CD4-positive, alpha-beta T cell treated with Interleukin-17A for 1 hour (primary cell): ENCODE measurements at places on chromosomes 16 and 17.
A peak's percentile ranks its signal among the peaks of the same experiment; 100 is the strongest.

- DNase-seq: no peak
Measured at GRCh38 chr17:75980188-75981018, 1.4 kb downstream of the TEN1 start.

DNA sequence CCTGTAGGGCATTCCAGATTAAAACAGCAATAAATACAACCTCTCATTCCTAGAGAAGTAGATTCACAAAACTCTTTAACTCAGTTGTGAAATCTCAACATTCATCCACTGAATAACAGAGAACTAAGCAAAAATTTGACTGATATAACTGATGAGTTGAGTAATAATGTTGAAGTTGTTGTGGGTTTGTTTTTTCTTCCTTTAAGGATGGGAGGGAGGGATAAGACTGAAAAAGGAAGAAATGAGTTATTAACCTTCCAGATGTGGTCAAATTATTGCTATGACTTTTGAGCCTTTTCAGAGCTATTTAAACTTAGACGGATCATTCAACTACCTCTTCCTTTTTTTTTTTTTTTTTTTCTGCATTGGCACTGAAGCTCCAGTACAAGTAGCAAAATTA, 38.6 kb downstream of the SKAP1 start:
- no peak for DNase-seq

GRCh38 chr17:61309362-61310256, 90.0 kb upstream of the TBX2 start:
- DNase-seq: no peak

GRCh38 chr17:17146786-17147406, 59.2 kb downstream of the PLD6 start:
- DNase-seq: peak; percentile 38

GRCh38 chr16:65500007-65500406, 378.1 kb upstream of the CDH11 start:
- DNase-seq: no peak

GRCh38 chr16:54287131-54288029, 793 bp upstream of the IRX3 start:
- no peak for DNase-seq

GRCh38 chr17:35788477-35789368, 6.7 kb downstream of the MMP28 start:
- DNase-seq: no peak

DNA sequence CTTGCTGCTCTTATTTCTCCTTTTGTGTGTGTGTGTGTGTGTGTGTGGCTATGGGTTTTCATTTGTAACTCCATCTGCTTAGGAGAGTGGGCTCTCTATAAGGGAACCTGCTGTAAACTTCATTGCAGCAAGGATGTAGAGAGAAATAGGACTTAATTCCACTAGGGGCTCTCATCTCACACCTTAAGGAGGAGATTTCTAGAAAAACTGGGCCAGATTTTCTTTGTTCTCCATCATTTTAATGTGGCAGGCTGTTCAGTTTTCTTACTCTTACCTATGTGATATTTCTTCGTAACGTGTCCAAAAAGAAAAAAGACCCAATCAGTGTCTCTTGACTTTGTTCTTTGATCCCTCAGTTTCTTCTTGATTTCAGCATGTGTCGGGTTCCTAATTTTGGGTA, 4.5 kb upstream of the CASC3 start:
- DNase-seq: no peak

DNA sequence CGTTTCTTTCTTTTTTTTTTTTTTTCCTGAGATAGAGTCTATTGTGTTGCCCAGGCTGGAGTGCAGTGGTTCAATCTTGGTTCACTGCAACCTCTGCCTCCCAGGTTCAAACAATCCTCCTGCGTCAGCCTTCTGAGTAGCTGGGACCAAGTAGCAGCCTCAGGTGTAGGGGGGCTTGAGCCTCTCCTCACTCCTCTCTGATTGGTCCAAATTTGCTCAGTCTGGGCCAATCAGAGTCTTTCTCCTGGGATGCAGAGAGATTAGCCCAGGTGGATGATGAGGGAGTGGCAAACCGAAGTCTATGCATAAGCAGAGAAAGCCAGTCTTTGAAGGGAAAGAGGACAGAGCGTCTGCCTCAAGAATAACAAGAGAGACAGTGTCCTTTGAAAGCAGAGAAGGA, 99.0 kb downstream of the BMERB1 start:
- DNase-seq: no peak

DNA sequence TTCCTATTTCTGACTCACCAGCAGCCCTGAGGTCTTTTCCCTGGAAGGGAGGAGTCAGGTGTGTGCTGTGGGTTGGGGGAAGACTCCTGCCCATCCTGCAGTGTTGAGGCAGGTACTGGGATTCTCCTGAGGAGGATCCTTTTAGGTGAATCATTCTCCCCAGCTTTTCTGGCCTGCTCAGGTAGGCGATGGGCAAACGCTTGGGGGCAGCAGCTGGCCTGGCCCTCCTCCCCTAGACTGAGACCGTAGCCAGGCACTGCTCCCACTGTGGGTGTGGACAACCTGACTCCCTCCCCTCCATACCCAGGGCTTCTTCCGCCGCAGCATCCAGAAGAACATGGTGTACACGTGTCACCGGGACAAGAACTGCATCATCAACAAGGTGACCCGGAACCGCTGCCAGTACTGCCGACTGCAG, 15.1 kb downstream of the GJD3 start:
- DNase-seq: no peak

- DNase-seq: no peak
Measured at GRCh38 chr17:66403846-66404556, 101.6 kb downstream of the PRKCA start.

GRCh38 chr17:79629548-79630049, 18.7 kb upstream of the RBFOX3 start:
- DNase-seq: no peak

GRCh38 chr17:3547628-3548027, 10.0 kb downstream of the TRPV3 start:
- DNase-seq: no peak

DNA sequence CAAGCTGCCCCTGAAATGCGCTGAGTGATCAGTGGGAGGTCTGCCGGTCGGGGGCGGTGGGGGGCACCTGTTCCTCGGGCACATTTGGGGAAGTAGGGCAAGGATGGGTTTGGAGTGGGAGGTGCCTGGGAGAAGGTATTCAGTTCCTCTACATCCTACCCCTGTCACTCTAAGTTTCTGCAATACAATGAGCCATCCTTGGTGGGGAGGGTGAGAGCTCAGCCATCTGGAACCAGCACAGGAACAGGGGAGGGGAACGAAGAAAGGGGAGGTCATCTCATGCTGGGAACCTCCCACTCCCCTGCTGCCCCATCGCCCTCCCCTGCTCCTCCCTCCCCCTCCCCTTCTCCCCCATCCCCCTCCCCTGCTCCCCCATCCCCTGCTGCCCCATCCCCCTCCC, 4.2 kb downstream of the DPH1 start:
- DNase-seq: no peak

- DNase-seq: no peak
Measured at GRCh38 chr17:71180801-71181385, 939.9 kb upstream of the SOX9 start.

DNA sequence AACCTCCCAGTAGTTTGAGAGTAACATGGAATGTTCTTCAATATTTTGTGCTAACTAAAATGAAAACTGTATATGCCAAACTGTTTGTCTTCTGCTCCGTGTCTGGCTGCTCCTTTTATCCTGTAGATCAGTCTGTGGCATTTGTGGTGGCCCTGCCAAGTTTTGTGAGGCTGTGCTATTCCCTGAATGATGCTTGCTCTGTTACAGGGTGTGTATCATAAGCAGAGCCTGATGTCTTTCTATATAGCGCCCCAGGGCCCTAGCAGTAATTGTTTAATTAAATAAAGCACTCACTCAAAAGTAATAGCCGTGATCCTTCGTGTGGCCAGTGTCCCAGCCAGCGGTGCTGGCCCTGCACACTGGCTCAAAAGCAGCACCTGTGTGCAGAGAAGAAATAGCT, 27.8 kb upstream of the NAT9 start:
- DNase-seq: no peak

DNA sequence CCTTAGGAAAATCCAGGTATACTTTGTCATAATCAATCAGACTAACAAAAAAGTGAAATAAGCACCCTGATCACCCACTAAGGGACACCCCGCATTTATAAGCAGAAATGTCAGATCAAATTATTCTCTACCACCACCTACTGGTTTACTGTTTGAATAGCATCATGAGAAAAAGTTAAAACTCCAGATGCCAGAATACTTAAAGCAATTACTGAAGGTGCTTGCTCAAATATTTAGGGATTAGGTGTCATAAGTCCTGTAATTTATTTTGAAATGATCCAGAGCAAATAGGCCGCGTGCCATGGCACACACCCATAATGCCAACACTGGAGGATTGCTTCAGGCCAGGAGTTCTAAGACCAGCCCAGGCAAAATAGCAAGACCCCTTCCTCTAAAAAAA, 2.3 kb downstream of the TOP2A start:
- DNase-seq: peak; percentile 76

DNA sequence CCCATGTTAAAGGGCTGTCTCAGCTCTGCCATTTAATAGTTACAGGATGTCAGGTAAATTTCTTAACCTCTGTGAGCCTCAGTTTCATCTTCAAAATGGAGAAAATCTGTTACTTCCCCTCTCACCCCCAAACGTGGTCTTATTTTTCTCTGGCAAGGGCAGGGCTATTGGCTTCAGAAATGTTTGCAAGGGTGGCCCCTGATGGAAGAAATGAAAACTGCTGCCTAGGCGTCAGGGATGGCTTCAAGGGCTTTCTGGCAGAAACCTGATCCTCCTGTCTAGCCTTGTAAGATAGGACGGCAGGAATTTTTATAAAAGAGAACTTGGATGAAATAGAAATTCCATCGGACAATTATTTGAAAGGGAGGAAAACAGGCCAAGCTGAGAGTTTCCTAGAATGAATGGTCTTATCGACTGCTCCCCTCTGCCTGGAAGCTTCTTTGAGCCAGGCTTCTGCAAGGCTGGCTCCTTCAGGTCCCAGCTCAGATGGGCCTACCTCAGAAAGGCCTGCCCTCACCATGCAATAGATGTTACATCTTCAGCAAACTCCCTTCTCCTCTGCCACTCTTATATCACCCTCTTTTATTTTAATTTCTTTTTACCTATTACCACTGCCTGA, 43.0 kb upstream of the TANGO6 start:
- peak; percentile 57 for DNase-seq

DNA sequence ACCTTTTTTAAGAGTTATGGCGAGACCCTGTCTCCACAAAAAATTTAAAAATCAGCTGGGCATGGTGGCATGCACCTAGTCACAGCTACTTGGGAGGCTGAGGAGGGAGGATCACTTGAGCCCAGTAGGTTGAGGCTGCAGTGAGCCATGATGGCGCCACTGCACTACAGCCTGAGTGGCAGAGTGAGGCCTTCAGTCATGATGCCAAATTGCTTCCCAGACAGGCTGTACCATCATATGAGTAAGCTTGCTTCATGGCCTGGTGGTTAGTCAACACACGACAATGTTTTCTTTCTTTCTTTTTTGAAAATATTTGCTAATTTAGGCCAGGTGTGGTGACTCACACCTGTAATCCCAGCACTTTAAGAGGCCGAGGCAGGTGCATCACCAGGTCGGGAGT, 12.5 kb downstream of the NTAN1 start:
- no peak for DNase-seq

GRCh38 chr17:63514974-63515373, 8.2 kb upstream of the KCNH6 start:
- DNase-seq: no peak

- no peak for DNase-seq
Measured at GRCh38 chr17:44204441-44204882, 4.8 kb upstream of the ATXN7L3 start.

DNA sequence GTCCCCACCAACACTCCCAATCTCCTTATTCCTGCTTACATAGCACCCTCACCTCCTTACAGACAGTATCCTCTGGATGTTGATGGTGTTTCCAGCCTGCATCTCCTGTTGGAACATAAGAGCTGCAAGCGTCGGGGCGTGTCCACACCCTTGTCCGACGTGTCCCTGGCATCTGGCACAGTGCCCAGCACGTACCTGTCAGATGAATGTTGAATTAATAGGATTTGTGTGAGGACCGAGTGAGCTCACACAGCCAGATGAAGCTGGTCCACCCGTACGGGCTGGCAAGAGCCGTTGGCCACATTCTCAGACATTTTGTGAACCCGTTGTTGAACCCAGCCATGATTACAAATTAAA, 12.2 kb upstream of the CBX4 start:
- DNase-seq: no peak

DNA sequence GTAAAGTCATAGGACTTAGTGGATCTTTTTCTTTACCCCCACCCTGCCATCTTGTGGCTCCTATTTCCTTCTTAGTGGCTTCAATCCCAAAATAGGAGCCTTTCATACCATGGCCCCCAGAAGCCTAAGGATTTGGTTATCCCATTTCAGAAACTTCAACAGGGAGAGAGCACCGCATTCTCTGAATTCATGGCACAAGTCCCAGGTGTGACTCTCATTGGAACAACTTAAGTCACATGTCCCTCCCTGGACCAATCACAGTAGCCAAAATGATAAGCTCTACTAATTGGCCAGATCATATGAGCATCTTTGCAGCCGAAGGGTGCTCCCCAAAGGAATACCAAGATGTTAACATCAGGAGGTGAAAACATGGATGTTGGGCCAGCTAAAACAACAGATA, 43.2 kb downstream of the AXIN2 start:
- DNase-seq: no peak

GRCh38 chr16:54270711-54271110, 15.9 kb downstream of the IRX3 start:
- no peak for DNase-seq

DNA sequence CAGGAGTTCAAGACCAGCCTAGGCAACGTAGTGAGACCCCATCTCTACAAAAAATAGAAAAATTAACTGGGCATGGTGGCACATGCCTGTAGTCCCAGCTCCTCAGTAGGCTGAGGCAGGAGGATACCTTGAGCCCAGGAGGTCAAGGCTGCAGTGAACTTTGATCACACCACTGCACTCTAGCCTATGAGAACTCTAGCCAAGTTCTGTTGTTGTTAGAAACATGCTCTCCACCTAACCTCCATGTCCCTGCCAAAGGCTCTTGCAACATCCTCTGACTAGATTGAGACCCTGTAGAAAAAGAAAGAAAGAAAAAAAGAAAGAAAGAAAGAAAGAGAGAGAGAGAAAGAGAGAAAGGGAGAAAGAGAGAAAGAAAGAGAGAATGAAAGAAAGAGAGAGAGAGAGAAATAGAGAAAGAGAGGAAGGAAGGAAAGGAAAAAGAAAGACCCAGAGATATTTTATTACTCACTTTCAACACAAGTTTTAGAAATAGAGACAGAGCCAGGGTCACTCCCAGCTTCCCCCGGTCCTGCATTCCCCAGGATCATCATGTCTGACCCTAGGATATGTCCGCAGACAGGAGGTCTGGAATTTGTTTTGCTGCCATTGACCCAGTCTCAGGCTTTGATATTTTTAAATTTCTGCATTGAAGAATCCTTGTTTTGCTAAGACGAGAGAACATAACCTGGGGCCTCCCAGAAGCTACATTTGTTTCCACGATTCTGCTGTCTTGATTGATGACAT, 376.5 kb upstream of the CDH5 start:
- no peak for DNase-seq

DNA sequence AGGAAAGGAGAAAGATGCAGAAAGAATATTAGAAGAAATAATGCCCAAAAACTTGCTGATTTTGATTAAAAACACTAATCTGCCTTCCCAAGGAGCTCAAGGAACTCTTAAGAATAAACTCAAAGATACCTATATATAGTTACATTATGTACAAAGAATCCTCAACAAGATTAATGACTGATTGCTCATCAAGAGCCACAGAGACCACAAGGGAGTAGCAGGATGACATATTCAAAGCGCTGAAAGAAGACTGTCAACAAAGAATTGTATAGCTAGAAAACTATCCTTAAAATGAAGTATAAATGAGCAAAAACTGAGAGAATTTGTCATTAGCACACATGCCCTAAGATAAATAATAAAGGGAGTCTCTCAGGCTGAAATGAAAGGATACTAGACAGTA, 6.2 kb downstream of the LPCAT2 start:
- no peak for DNase-seq
